ENCODE measurements at places on chromosomes 13 and 19.

DNA sequence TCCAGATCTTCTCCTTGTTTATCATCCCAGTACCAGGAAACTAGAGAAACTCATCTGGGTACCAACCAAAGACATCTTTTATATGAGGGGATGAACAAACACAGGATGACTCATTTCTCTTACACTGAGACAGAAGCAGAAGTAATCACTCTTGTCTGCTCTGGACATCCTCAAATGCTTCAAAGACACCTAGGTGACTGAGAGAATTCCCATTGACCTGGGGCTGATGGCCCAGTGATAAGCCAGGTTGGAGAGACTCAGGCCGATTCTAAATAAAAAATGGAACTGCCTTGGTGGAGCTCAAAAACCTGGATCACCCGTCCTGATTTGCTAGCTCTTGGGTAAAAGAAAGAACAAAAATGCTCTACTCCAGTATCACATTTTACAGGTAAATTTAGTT is 182.2 kb downstream of the ZNF486 start:
- no peak for DNase-seq

GRCh38 chr19:56837492-56838023 is 3.0 kb downstream of the PEG3 start:
- peak; percentile 0 for DNase-seq

GRCh38 chr19:47231215-47232054 is 436 bp upstream of the BBC3 start:
- DNase-seq = peak; percentile 95

- DNase-seq = no peak
Observed at GRCh38 chr13:101624981-101625380, 172.5 kb downstream of the ITGBL1 start.

GRCh38 chr19:55437410-55437809 is 5.7 kb downstream of the SHISA7 start:
- peak; percentile 17 for DNase-seq

DNA sequence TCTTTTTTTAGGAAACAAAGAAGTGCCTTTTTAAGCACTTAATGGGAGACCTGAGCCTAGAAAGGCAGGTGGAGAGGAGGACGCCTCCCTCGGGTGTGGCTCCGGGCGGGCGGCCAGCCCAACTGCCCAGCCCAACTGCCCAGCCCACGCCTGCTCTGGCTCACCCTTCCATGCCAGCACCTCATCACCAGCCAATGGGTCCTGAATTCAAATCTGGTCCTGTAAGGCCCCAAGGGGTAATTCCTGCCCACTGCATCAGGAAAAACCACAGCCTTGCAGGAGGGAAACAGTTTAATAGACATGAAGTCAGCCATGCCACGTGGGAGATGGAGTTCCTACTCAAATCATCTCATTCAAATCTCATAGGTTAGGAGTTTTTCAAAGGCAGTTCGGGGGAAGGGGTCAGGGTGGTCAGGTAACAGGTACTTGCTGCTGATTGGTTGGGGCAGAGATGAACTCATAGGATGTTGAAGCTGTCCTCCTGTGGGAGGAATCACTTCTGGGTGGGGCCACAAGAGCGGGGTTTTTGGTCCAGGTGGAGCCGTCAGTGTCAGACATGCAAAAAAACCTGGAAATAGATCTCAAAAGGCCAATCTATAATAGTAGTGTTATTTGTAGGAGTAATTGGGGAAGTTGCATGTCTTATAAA is 64.9 kb downstream of the HSPH1 start:
- DNase-seq = no peak

DNA sequence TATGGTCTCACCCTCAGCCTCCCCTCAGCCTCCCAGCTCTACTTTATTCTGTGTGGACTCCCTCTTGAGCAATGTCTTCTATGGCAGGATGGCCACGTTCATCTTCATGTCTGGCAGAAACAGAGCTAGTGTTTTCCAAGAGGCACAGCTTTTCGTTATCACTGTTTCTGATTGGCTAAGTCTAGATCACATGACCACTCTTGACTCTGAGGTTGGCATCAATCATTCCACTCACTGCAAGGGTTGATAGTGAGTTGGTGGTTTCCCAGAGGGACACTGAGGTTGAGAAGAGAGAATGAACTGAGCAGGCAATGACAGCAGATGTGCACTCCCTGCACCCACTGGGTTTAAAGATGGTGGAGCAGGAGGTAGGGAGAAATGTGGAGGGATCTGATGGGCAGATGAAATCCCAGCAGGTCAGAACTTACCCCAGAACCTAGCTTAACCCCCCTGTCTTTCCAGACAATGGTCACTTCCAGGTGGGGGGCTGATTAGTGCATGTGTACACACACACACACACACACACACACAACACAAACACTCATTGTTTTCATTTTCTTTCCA is 26.3 kb upstream of the UQCRFS1 start:
- no peak for DNase-seq

- peak; percentile 67 for DNase-seq
Observed at GRCh38 chr19:16366433-16367260, 42.0 kb downstream of the KLF2 start.

DNA sequence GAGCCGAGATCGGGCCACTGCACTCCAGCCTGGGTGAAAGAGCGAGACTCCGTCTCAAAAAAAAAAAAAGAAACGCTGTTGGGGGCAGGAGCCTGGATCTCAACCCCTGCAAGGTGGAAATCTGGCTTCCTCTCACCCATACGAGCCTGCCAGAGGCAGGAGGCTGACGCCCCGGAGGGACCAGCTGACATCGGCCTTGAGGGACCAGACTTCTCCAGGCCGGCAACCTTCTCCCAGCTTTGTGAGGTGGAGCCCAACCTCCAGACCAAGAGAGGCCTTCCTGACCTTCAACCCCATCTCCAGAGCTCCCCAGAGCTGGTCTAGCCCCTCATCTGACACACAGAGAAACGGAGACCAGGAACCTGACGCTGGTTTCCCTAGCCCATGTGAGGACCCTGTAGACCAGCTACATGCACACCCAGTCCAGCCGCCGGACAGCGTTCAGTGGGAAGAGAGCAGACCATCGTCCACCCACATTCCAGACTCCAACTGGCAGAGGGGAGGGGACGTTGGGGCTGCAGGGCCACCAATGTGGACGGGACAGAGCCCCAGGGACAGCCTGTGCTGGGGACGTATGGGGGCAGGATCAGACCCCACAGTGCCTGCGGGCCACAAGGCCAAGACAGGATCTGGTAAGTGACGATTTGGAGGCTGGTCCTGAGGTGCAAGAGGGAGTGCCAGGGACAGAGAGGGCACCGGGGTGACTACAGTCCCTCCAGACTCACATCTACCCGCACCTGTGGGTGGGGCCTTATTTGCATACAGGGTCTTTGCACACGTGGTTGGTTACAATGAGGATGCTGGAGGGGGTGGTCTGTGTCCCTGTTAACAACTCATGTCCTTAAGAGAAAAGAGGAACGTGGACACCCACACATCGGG is 11.4 kb downstream of the SBNO2 start:
- DNase-seq = no peak

Measured in CD4-positive, alpha-beta T cell treated with Interleukin-21 for 1 hour (primary cell).